ENCODE measurements at places on chromosomes 4 and X.

DNA sequence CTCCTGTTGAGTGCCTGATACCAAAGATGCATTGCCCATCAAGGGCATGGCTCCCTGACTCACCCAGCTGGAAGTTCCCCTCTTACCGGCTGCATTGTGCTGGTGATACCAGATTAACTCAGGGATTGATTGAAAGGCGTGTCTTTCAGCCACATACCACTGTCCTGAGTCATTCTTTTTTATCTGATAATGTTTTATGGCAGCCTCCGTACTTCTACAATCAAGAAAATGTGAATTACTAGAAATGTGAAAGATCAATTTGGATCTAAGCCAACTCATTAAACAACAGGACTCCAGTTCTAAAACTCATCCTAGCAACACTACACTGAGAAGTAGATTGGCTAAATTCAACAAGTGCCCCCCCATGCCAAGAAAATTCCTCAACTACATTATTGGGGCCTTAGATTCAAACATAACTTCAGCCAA is 40.0 kb downstream of the TXK start:
- DNase-seq = no peak

DNA sequence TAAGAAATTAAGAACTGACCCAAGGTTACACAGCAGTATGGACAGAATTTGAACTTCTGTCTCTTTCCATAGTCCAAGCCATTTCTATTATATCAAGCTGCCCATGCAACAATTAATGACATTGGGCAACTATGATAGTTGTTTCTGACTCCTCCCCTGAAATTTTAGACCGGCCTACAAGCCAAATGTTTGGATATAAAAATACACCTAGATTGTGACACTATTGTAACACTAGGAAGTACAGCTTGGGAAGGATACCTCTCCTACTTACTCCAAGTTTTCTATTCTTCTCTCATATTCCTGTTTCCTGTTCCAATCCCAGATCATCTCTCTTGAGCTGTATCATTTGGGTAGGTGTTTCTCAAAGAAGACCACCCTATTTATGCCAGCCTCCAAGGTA is 43.5 kb downstream of the RCHY1 start:
- no peak for DNase-seq

DNA sequence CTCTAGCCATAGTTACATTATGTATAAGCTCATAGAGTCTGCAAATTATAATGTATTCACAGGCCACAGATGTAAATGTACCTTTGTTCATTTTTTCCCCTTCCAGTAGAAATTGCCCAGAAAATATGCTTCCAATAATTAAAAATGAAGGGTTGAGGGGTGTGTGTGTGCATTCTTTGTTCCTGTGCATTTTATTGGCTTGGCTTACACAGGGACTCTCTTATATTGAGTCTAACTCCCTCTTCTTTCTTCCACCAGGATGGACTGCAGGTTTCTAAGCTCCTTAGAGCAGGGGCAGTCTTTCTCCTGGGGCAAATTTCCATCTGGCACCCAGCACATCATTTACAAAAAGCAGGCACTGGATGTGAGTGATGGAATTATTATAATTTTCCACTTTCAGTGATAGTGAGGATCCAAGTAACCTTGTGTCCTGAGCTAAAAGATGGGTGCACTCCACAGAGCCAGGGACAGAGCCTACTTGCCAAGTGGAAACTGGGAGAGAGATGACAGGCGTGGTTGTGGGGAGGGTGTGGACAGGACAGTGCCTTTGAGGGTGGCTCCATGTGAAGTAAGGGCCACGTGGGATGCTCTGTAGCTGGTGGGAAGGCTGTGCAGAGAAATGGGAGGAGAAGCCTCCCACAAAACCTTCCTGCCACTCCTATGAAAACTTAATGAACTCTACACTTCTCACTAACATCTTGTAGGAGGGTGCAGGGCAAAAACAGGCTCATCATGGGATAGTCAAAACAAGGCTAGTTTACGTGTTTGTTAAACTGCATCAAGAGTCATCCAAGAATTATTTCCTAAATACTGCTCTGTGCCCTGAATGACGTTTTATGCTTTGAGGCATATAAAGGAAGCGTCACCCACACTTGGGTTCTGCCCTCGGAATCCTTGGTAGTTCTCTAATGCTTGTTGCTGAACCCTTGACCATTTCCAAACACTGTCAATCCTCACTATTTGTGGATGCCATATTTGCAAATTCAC is 16.0 kb downstream of the IGFBP7 start:
- peak; percentile 39 for DNase-seq

GRCh38 chr4:83201761-83202160 is 82.8 kb downstream of the COQ2 start:
- no peak for DNase-seq

DNA sequence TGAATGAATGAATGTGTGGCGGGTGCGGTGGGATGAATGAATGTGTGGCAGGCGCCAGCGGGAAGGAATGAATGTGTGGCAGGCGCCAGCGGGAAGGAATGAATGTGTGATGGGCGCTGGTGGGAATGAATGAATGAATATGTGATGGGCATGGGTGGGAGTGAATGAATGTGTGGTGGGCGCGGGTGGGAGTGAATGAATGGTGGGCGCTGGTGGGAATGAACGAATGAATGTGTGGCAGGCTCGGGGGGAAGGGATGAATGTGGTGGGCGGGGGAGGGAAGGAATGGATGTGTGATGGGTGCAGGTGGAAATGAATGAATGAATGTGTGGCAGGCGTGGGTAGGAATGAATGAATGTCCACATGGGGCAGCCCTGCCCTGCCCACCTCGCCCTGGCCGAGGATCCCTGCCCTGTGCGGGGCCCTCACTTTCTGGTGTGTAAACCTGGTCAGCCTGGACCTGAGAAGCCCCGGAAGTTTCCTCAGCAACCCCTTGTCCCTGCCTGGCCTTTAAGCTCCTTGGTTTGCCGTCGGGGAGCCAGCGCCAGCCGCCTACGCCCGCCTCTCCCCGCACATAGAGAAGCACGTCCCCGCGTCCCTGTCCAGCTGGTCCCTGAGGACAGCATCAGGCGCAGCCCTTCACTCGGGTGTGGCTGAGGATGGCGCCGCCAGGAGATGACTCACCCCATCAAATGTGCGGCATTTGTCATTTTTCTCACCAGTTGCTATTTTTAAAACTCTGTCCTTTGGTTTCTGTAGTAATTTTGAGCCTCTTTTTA is 112.8 kb upstream of the LRPAP1 start:
- no peak for DNase-seq

- no peak for DNase-seq
These were observed 124.8 kb downstream of the LRBA start for GRCh38 chr4:150890246-150890645.

DNA sequence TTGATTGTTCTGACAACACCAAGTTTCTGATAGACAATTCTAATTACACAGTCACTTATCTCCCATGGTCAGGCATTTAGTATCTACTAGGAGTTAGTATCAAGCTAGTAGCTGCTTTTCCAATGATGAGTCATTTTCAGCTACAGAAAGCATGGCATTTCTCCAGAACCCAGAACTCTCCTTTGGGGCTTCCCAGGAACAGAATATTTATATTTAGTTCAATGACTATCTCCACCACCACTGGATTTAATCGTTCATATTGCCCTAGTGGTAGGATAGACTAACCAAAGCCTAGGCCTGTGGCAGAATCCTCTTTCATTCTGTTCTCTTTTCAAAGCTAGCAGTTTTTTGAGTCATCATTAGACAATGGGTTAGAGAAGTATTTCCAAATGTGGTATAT is 569.4 kb downstream of the GABRG1 start:
- no peak for DNase-seq

DNA sequence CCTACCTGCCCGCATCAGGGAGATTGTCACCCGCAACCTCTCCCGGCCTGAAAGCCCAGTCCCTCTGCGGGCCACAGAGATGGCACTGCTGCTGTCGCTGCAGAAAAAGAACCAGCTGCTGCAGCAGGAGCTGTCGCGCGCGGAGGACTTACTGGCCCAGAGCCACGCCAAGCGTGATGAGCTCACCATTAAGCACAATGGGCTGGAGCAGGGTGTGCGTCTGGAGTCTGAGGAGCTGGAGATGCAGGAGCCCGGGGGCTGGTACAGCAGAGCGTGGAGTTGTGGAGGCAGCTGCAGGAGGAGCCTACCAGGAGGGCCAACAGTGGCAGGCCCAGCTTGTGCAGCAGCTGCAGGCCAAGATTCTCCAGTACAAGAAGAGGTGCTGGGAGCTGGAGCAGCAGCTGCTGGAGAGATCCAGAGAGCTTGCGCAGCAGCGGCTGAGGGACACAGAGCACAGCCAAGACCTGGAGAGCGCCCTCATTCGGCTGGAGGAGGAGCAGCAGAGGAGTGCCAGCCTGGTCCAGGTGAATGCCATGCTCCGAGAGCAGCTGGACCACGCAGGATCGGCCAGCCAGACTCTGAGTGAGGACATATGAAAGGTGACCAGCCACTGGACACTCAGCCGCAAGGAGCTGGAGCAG is 11.3 kb downstream of the SMIM10L2A start:
- no peak for DNase-seq

DNA sequence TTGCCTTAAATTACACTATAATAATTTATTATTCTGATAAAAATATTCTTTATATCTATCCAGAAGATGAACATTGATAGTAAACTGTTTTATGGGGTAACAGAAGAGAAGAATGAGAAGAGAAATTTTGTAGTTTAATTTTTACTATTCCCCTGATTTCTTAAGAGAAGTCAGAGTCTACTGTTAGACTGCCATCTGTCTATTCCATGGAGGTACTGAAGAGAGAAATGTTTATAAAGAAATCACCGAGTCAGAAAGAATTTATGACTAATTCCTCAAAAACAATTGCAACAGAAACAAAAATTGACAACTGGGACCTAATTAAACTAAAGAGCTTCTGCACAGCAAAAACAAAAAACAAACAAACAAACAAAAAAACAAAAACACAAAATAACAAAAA is 149.9 kb downstream of the FGF16 start:
- no peak for DNase-seq

- no peak for DNase-seq
These were observed 369.6 kb upstream of the SLC7A11 start for GRCh38 chr4:138611721-138612120.

GRCh38 chrX:109749207-109749606 is 16.1 kb upstream of the ACSL4 start:
- no peak for DNase-seq

Measured in suppressor macrophage (primary cell).